ENCODE measurements at places on chromosomes 4 and X.

DNA sequence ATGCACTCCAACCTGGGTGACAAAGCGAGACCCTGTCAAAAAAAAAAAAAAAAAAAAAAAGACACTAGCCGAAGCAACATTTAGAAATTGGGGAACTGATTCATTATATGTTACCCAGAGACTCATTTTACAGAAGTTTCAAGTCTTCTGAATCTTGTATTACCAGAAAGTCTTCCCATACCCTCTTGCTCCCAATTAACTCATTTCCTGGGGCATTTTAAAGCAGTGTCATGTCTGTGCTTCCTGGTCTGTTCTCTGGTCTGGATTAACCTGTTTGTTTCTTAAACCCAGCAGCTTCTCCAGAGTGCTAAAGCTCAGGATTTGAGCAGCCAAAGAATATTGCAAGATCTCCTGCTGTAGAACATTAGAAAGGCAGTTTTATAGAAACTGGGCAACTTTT, 43.7 kb downstream of the FRMPD3 start:
- DNase-seq, result no peak

- DNase-seq, result no peak
These were observed 194.7 kb downstream of the PTTG2 start for GRCh38 chr4:38154681-38155588.

DNA sequence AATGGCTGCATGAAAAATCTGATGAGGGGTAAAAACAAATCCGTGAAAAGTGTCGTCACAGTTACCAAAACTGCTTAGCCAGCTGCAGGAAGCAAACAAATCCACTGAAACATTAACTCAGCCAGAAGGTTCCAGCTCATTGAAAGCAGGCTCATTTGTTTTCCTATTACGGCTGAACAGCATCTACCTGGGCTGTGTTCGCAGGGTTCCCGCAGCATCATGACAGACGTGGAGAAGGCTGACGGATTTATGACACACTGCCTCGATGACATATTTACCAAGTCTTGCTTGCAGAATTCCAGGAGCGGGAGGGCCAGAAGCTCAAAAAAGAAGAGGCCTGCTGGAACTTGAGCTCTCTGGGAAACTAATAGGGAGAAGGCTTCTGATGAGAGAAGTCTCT, 781.1 kb downstream of the RAB28 start:
- no peak for DNase-seq

- DNase-seq, result no peak
These were observed 4.5 kb downstream of the RPL10 start for GRCh38 chrX:154402622-154403127.

GRCh38 chr4:123110147-123110546, 187.8 kb upstream of the NUDT6 start:
- no peak for DNase-seq

GRCh38 chr4:85673540-85673939, 198.6 kb downstream of the ARHGAP24 start:
- DNase-seq, result no peak

GRCh38 chr4:112167794-112168193, 22.5 kb downstream of the FAM241A start:
- DNase-seq, result no peak

DNA sequence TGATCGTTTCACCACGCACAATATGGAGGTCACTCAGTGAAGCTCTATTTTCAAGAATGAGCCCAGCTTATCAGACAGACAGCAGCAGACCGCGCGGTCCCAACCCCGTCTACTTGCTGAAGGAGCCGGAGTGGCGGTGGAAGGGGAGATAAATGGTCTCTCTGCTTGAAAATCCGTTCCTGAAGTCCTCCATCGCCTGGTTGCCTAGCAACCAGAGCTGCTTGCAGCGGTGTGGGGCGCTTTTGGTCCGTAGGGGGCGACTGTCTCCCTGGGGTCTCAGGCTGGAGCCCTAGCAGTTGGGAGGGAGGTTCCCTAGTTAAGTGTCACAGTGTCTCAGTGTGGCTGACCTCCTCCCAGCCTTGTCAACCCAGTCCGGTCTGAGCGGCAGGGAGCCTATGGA, 8.3 kb upstream of the DLG3 start:
- no peak for DNase-seq

DNA sequence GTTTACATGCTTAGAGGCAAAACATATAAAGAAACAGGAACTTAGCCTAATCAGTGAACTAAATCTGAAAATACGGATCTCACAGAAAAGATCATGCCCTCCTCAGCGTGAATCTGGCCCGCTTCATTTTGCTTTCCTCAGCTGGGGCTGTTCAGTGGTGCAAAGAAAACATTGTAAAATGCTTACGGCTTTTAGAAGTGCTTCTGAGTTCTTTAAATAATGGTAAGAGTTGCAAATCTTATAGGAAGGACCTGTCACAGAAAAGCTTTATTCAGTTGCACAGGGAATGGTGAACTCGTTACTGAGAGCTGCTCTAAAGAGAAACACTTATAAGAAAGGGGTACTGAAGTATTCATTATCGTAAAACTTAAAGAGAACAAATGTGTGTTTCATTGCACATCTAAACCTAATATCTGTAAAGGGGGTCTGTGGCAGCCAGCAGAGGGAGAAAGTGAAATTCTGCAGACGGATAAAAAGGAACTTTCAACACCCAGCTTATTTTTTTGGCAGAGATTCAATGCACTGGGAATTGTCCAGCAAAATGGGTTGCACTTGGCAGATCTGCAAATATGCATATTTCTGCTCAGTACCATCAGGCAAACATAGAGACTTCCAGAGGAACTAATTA, 139.2 kb upstream of the ANK2 start:
- DNase-seq, result no peak

DNA sequence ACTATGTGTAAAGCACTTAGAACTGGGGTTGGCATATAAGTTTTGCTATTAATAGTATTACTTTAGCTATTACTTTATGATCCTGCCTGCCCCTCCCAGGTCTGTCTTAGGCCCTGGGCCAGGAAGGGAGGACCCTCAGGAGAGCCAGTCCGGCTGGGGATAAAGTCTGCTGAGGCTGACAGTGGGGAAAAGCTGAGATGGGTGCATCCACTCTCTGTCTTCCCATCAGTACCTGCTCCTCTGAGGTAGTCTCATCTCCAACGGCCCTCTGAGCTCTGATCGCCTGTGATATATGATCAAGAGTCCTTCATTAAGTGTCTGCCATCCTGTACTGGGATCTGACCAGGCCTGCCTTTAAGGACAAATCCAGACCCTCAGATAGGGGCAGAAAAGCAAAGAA, 156.5 kb upstream of the PJA1 start:
- DNase-seq, result no peak

- no peak for DNase-seq
These were observed 744 bp downstream of the NPY5R start for GRCh38 chr4:163344147-163345125.

GRCh38 chrX:69319376-69319775, 154.1 kb upstream of the PJA1 start:
- no peak for DNase-seq

- DNase-seq, result no peak
These were observed 338.1 kb downstream of the DHRSX start for GRCh38 chrX:2162695-2163094.

GRCh38 chr4:153453402-153453801, 12.8 kb upstream of the TMEM131L start:
- DNase-seq, result no peak

DNA sequence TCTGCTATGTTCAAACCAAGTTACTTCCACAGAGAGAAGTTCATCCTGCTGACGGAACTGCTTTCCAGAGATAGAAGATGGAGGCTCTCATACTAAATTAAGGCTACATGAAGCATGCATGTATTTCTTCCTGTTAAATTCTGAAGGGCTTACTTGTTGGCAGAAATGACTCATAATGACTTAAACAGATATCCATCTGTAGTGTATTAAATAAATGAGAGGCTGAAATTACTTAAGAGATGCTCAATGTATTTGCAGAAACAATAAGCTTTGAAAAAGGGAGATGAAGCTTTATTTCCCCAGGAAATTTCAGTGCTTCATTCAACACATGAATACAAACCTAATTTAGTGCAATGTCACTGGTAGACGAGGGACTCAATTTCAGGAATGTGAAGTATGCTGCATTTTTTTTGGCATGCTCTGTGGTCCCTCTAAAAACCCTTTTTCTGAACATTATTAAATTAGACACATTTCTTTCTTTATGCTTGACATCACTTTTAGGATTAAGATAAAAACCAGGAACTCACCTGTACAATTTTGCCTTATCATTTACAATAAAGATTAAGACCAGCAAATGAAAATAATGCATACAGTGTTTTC, 759.1 kb upstream of the POU3F4 start:
- no peak for DNase-seq

DNA sequence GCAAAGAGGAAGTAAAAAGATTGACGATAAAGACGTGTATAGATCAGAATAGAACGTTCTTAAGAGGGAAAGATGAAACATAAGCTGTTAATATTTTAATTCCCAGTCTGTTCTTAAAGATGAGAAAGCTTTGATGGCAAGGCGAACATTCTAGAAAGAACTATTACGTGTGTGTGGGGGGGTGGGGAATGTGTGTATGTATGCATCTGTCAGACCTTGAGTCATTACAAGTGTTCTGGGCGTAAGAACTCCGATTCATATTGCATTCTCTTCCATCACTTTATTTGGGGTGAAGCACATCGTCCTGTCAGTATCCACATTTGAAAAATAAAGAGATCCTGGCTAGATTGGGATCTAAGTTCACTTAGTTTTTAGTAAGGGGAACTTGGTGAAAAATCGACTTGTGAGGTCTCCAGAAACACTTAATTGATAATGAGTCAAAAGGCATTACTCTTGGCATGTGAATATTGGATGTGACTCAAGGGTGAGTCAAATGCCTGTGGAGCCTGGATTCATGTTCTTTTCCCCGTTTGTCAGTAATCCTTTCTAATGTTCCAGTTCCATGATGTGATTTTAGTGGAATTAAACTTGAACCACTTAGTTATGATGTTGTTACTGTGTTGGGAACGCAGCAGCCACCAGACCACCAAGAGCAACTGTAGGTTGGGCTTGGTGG, 3.1 kb downstream of the SMS start:
- no peak for DNase-seq

GRCh38 chr4:182189103-182189878, 53.9 kb upstream of the TENM3 start:
- no peak for DNase-seq

GRCh38 chr4:101708293-101709039, 82.1 kb upstream of the BANK1 start:
- no peak for DNase-seq

- DNase-seq, result no peak
These were observed 45.2 kb upstream of the BMP15 start for GRCh38 chrX:50865311-50865710.

GRCh38 chr4:78424461-78424860, 127.1 kb upstream of the ANXA3 start:
- DNase-seq, result no peak

DNA sequence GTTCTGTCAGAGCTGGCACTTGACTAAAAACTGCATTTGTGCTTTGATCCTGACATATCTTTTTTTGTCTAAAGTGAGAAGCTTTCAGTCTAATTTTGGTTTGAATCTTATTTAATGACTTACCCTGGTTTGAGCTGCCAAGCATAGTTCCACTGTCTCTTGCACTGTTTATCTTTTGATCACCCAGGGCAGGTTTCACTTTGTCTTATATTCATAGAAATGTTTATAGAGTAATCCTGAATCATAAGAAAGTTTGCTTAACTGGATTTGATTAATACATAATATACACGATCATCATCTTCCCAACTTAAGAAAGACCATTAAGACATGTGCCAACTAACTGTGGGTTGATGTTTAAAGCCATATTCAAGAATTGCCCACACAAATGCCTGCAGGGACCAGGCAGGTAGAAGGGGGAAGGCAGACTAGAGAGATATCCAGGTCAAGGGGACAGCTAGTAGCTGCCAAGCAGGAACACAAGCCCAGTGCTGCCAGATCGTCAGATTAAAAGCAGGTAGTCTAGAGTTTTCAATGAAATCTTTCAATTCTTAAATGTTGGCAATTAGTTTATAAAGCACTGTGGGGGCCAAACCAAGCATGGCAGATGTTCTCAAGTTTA, 1.9 kb downstream of the GK start:
- no peak for DNase-seq

DNA sequence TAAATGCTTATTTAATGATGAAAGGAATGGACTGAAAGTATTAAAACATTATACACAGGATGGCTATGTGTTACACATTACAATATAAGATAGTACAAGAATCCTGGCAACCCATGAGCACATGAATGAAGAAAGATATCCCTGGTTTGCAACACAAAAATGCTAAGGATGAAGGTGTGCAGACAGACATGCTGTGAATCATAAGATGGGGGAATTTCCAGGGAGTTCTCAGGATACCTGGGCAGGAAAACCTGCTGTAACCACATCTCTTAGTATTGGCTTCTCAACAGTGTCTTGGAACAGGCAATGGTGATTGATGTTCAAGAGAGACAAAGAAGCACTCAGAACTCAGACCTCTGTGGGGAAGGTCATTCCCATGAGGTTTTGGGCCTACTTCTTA, 23.9 kb upstream of the ANOS1 start:
- no peak for DNase-seq

- DNase-seq, result no peak
These were observed 148.8 kb downstream of the MGST2 start for GRCh38 chr4:139814323-139815015.

DNA sequence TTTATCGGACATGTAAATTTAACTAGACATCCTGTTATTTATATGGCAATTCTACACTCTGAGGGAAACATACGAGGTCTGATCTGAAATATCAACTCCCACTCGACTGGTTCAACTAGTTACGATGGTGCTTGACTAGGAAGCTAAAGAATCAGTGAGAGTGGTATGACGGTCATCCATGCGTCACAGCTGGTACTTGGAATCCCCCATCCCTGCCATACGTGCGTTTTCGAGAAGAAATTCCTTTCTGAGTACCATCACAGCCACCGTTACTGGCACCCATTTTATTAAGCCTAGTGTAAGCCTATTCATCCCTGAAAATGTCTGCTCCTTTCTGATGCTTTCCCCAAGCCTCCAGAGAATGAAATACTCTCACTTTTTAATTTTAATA, 695 bp upstream of the PIGA start:
- DNase-seq, result peak; percentile 28

- no peak for DNase-seq
These were observed 138.4 kb upstream of the ARX start for GRCh38 chrX:25154168-25154567.

DNA sequence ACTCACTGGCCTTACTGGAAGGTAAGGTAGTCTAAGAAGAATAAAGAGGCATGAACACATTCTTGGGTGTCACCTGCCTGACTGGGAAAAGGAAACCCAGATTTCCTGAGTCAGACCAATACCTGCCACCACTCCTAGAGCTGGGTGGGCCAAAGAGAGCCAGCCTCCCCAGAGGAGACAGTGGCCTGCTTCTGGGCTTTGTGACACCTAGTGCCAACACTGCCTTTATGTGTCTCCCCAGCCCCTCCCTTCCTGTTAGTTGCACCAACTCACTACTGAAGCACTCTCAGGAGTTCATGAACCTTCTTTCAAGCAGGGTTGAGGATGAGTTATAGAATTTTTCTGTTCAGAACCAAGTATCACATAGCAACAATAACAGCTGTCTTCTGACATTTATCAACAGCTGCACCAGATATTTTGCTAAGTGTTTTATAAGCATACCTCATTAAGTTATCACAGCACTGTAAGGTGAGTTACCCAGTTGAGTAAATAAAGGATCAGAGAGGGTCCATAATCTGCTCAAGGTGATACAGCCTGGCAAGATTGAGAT, 77.6 kb upstream of the ETNPPL start:
- DNase-seq, result no peak
